Activated naive CD4-positive, alpha-beta T cell (primary cell): ENCODE measurements at places on chromosomes 1 and 21.

- DNase-seq: no peak
Measured at GRCh38 chr1:238489006-238489405, 598.3 kb upstream of the ZP4 start.

DNA sequence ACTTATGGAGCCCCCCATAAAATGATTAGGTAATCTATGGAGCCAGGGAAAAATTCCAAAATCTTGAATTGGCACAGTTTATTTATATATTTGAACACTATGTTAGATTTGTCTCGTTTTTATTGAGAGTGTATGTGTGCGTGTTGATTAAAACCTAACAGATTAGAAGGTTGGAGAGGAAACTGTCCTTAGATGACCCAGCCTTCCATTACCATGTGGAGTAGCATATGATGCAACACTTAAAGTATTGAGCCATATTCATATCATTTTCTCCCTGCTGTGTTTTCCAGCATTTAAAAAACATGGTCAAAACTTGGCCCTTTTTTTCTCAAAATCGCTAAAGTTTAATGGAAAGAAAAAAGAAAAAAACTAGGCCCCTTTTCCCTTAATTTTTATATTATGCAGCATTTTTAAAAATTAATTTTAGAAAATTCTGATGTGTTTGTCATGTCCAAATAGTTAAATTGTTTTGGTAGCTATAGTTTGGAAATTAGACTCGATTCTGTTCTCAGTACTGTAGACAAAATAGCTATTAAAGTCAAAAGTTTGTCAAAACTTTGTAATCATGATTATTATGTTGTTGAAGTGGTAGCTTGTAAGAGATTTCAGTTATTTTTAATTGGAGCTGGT is 2.3 kb downstream of the LRRC8D start:
- no peak for DNase-seq

DNA sequence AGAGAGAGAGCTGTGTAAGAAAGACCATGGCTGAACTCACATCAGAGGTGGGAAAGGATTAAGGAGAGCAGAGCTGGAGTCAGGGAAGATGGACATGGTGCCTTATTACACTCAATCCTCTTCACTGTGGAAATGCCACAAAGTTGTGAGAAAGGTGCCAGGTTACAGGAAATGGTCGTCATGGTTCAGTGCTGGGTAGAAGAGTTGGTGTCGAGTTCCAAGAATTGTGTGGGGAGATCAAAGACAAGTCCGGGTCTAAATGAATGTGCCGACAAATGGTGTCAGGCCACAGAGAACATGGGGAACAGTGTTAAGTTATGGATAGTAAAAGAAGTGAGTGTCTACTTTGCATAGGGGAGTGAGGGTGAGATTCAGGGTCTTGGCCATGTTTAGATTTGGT is 40.9 kb downstream of the LAMC2 start:
- no peak for DNase-seq

DNA sequence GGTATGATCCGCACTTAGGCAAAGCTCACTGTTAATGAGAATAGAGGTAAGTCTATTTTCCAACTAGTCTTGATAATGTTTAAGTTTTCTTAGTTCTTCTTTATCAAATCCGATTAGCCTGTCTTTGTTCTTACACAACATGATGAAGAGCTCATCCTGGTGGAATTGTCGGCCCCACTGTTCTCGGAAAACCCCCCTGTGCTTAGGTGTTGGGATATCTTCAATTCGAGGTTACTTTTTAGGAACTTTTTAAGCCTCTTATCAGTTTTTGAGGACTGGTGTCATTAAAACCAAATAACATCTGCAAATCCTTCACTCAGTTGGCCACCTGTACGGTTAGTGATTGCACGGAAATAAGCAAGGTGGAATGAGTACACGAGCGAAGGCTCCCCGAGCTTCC is 60.7 kb upstream of the KIF26B start:
- DNase-seq: no peak

DNA sequence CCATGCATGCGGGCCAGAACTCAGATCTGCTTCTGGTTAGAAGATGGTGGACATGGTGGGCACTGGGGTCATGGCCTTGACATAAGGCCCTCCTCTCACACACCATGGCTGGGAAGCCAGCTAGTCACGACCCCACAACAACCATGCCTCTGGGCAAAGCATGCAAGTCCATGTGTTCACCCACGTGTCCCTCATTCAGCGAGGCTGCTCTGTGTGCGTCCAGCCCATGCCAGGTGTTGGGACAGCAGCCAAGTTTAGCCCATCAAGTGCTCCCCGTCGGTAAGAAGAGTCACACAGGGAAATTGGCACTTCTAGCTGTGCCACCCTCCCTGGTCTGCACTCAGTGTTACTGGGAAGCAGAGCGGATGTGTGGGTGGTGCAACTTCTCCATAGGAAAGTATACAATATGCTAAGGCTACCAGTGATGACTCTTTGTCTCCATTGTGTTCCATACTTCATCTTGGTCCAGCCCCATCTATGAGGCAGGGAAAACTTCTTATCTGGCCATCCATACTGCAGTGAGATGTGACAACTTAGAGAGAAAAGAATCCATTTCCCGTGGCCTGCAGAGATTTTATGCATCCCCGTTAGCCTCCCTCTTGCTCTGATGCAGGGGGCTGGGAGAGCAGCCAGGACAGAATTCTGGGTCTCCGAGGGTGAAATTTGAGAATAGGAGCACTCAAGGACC is 198.0 kb downstream of the GRIK3 start:
- no peak for DNase-seq

DNA sequence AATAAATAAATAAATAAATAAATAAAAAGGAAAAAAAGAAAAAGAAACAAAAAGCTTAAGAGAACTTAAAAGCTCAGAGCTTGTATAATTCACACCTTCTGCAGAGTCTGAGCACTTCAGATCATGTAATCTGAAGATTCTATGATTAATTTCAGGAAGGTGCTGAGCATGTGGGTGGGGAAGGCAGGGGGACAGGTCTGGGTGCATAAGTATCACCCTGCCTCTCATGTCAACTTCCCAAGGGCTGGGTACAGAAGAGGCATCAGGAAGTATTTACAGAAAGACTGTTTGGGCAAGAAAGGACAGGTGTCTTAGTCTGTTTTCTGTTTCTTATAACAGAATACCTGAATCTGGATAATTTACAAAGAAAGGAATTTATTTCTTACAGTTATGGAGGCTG is 20.4 kb upstream of the PADI2 start:
- DNase-seq: no peak

- DNase-seq: no peak
Measured at GRCh38 chr1:174884038-174884437, 115.7 kb upstream of the CACYBP start.

DNA sequence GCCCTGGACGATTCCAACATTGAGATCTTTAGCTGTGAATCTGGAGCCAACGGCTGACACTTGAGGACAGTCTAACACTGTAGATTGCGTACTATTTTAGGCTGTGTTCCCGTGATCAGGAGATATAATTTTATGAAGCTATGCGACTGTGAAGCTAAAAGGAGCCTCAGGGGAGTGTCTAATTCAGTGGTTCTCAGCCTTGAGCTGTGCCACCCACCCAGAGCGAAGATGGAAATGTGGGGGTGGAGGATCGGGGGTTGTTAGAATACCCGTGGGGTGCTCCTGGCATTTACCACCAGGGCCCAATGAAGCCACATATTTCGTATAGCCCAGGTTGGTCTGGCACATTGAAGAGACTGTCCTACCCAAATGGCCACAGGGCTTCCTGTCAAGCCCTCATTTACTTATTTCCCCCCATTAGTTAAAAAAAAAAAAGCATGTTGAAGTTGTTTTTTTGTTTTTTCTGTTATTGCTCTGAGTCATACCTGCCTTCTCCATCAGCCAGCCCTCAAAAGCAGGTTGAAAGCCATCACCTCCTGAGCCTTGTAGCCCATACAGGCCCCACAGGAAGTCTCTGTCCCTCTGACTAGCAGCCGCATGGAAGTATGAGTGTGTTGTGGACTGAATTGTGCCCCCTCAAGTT is 141.7 kb downstream of the GALNT2 start:
- DNase-seq: no peak

DNA sequence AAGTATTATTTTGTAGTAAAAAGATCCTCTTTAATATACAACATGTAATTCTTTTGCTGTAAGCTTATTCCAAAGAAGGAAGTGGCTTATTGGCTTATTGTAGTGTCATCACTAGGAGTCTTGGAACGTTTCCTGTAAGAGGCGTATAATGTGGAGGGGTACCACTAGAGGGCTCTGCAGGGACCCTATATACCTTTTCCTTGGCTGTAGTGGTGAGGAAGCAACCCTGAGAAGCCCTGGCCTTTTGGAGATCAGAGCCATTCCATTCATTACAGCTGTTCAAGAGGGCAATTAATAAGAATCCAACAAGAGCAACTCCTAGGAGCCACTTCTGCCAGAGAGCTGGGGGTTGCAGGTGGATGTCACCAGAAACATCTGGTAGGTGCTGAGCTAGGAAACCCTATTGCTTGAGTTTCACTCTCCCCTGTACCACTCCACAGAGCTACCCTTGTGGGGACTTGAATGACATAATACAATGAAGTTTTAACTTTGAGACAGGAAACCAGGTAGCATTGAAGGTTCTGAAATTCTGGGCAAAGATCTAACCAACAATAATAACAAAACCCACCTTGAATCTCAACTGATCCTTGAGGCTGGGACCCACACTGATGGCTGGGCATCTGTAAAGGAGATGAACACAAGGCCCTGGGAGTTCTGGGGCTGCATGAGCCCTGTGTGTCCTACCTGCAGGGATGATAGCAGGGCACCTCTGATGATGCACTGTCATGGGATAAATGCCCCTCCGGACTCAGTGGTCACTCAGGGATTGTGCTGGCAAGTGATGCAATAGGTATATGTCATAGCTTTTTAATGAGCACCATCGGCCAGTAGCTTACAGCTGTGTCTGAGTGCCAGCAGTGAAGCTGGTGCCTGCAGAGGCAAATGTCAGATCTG is 160.2 kb upstream of the COA6 start:
- DNase-seq: no peak

- DNase-seq: no peak
Measured at GRCh38 chr1:12630946-12631530, 12.8 kb upstream of the AADACL4 start.

- DNase-seq: no peak
Measured at GRCh38 chr1:18093193-18093592, 14.4 kb upstream of the IGSF21 start.

GRCh38 chr1:119367432-119368124 is 1.0 kb upstream of the HAO2 start:
- no peak for DNase-seq

DNA sequence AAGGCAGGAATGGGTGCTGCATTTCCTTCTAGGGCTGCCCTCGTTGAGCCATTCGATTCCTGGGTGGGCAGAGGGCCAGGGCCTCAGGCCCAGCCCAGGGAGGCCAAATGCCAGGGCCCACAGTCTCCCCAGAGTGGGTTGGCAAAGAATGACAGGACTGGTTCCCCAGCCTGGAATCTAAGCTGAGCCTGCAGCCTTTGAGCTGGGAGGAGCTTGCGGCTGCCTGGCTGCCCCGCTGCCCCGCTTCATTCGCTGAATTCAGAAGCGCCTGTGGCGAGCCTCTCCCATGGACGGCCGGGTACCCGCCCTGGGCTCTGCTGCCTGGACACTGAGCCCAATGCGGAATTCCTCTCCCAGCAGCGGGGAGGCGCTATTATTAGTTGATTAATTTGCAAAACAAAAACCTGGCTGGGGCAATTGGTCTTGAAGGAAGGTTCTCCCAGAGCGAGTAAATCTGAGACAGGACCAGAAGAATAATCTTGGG is 32.3 kb upstream of the TARDBP start:
- DNase-seq: no peak

DNA sequence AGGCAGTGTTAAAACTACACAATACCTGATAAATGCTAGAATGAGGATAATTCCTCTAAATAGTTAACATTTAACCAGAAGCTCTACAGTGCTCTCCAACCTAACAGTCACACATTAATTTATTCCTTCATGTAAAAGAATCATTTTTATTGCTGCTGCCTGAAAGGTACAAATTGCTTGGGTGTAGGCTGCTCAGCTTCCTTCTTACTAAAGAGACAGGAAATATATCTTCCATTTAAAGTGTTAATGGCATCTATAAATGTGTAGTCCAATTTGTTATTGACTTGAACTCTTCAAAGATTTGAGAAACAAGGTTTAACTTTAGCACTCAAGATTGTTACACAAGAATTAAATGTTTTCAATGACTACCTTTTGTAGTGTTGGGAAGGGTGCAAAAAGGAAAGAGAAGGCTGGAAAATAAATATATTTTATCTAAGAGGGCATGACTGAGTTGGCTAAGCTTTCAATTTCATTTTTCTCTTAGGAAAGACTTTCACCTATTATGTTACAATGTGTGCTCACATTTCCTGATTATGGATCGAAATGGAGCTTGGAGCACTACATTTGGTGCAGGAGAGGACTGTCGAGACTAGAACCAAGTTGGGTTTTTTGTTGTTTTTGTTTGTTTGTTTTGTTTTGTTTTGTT is 105.5 kb upstream of the CACYBP start:
- no peak for DNase-seq

- no peak for DNase-seq
Measured at GRCh38 chr1:9388335-9389180, 95.9 kb downstream of the SPSB1 start.

- DNase-seq: no peak
Measured at GRCh38 chr1:222694927-222695326, 17.4 kb downstream of the AIDA start.

DNA sequence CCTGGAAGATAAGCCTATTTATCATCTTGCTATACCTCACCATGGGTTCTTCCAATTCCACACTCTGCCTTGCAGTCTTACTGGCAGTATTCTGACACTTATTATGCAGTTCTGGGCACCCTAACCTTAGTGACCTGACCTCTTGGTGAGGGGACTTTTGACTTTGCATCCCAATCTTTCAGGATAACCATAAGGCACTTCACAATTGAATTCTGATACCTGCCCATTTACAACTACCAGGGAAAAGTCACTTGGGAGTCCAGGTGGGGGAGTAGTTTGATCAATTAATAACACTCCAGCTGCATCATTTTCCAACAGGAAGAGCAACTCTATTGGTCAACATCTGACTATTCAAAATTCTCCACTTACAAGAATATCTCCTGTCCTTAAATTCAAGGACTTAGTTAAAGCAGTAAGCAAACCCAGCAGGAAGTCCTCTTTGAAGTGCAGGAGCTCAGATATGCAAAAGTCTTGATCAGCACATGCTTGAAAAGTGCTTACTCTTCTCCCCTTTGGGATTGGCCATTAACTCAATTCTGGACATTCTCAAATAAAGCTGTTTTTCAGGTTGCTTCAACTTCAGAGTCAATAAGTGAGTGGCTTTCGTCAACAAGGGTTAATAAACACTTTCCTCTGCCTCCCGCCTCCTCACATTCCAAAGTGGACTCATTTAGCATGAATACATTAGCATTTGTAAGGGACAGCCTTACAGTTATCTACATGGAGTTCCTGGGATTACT is 177.4 kb upstream of the NRIP1 start:
- DNase-seq: no peak
